Left ventricle myocardium inferior (tissue), 1 donor: ENCODE measurements at places on chromosomes 5 and 9. TPM values are rescaled to one million over a fixed set of nuclear protein-coding genes. Genes with fewer than 3 reads are reported as not detected.

DMRTA1 gene
- total RNA-seq, result 0.77 TPM

OGN gene
- total RNA-seq, result 19.2 TPM

PCDHA1 gene
- not detected for total RNA-seq

HTR4 gene
- total RNA-seq, result 0.99 TPM

CENPK gene
- 0.38 TPM for total RNA-seq

CDHR2 gene
- 0.33 TPM for total RNA-seq

SLC1A3 gene
- total RNA-seq, result 144 TPM

GABRB2 gene
- 0.11 TPM for total RNA-seq

LCN6 gene
- 14.6 TPM for total RNA-seq

CYSRT1 gene
- total RNA-seq, result 0.27 TPM

AMBP gene
- total RNA-seq, result not detected

RGS7BP gene
- total RNA-seq, result 3.6 TPM

FANCG gene
- 5.6 TPM for total RNA-seq

SPIN1 gene
- total RNA-seq, result 55.8 TPM

LECT2 gene
- total RNA-seq, result not detected

PCDHB10 gene
- 0.63 TPM for total RNA-seq

PCDHB2 gene
- 1.1 TPM for total RNA-seq

PCDHA9 gene
- not detected for total RNA-seq

SPAAR gene
- total RNA-seq, result 6.5 TPM

TLR4 gene
- total RNA-seq, result 14.2 TPM

NREP gene
- 27.5 TPM for total RNA-seq

CSF2 gene
- total RNA-seq, result not detected

SHLD3 gene
- 2.4 TPM for total RNA-seq

POLR1E gene
- total RNA-seq, result 15.8 TPM

UBE2QL1 gene
- total RNA-seq, result 25.5 TPM

IFNA6 gene
- total RNA-seq, result not detected

PSMD5 gene
- 16.2 TPM for total RNA-seq

SLC4A9 gene
- 0.44 TPM for total RNA-seq

SLC6A18 gene
- not detected for total RNA-seq

STPG3 gene
- 0.58 TPM for total RNA-seq

TXNDC8 gene
- total RNA-seq, result not detected

SLC23A1 gene
- not detected for total RNA-seq

PCDHGB5 gene
- total RNA-seq, result 6.0 TPM

NMUR2 gene
- not detected for total RNA-seq

ADGRD2 gene
- total RNA-seq, result not detected

CD14 gene
- 26.2 TPM for total RNA-seq

INSL6 gene
- not detected for total RNA-seq

ZNF618 gene
- total RNA-seq, result 1.9 TPM

HK3 gene
- total RNA-seq, result 3.5 TPM

FUT7 gene
- not detected for total RNA-seq

FAM53C gene
- 26.7 TPM for total RNA-seq

TNC gene
- total RNA-seq, result 3.4 TPM

MARCHF11 gene
- total RNA-seq, result 6.7 TPM

TAF1L gene
- total RNA-seq, result not detected

FOXD4 gene
- total RNA-seq, result 0.11 TPM

KIF24 gene
- total RNA-seq, result 0.63 TPM

PRUNE2 gene
- total RNA-seq, result 3.1 TPM
